ENCODE measurements at places on chromosomes 16 and 17. TPM values are rescaled to one million over a fixed set of nuclear protein-coding genes. Genes with fewer than 3 reads are reported as not detected.

The C16orf46 gene
- total RNA-seq = 1.2 TPM

The CDR2 gene
- total RNA-seq = 16.8 TPM

The SCIMP gene
- total RNA-seq = 9.9 TPM

The ZNF668 gene
- total RNA-seq = 3.5 TPM

The ZDHHC1 gene
- 1.3 TPM for total RNA-seq

The PROCA1 gene
- total RNA-seq = 0.97 TPM

The NOS2 gene
- total RNA-seq = not detected

All from right lobe of liver (tissue), 6 donors.